ENCODE measurements at places on chromosomes 7 and 10.
A peak's percentile ranks its signal among the peaks of the same experiment; 100 is the strongest.

DNA sequence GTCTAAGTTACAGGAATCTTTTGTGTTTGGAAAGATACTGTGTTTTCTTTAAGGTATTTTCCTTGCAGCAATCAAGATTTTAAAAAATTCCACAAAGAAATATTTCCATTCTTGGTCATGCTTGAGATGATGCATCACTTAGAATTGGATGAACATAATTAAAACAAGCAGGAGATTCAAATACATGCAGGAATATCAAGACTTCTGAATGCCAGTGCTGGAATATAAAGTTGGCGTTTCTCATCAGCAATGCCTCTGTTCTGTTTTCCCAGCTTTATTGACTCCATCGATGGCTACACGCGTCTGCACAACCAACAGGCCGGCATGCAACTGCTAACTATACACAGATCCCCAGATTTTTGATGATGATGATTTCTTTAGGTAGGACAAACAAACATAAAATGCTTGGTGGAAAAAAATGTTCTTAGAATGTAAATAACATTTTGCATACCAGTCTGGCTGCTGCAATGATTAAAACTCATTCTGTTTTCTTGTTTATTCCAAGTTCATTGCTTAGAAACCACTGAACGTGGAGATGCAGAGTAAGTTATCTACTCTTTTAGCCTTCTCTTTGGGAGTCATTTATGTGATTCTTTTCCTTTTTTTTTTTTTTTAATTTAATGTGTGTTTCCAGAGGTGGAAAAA is 91.3 kb upstream of the FAM171A1 start:
- DNase-seq, result no peak

DNA sequence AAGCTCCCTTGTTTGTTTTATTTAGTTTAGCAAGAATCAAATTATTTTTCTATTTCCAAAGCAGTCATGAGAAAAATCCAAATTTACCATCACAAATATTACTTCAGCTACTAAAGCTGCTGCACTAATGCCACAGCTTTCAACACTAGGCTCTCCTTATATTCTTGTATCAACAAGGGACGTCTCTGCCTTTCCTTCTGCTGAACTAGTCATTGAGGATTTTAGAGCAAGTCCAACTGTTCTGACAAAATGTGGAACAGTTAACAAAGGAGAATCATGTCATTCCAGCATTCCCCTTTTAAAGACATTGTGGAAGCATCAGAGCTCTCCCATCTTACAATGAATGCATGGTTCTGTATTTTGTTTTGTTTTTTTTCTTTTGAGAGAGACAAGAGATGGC is 28.6 kb downstream of the FAM13C start:
- DNase-seq, result no peak

DNA sequence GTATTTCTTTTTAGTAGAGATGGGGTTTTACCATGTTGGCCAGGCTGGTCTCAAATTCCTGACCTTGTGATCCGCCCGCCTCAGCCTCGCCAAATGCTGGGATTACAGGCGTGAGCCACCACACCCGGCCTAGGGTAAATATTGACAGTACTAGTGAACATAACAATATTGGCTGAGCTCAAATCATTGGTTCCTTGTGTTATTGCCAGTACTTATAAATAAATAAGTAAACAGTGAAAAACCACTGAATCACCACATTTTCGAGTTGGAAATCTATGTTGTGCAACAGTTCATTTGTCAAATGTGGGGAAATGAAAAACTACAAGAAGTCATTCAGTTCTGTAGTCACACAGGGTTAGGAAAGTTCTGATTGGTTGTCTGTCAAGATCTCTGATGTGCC is 15.8 kb downstream of the RPP30 start:
- no peak for DNase-seq

DNA sequence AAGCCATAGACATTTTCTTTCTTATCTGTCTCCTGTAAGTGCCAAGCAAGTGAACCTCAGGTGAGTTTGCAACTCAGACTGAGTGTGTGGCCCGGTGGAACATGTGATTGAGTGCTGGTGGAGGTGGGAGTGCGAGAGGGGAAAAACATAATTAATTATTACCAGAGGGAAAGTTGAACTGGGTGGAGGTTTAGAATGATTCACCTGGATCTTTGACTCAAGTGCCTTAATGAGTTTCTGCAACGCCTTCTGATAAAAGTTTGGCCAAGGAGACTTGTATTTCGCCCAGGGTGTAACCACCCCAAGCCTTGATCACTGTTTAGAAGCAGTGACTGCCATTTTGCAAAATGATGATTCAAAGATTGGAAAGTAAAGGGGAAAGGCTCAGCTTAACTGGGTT is 513.9 kb downstream of the GATA3 start:
- no peak for DNase-seq

DNA sequence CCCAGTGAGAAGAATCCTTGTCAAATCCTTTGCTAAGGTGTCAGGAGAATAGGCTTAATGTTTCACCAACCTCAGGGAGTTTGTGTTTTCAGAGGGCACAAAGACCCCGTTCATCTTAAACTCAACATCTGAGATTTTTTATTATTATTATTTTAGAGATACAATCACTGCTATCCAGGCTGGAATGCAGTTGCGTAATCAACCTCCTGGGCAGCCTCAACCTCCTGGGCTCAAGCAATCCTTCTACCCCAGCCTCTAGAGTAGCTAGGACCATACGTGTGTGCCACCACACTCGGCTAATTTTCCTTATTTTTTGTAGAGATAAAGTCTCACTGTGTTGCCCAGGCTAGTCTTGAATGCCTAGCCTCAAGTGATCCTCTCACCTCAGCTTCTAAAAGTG is 599.2 kb downstream of the KCNMA1 start:
- DNase-seq, result no peak

DNA sequence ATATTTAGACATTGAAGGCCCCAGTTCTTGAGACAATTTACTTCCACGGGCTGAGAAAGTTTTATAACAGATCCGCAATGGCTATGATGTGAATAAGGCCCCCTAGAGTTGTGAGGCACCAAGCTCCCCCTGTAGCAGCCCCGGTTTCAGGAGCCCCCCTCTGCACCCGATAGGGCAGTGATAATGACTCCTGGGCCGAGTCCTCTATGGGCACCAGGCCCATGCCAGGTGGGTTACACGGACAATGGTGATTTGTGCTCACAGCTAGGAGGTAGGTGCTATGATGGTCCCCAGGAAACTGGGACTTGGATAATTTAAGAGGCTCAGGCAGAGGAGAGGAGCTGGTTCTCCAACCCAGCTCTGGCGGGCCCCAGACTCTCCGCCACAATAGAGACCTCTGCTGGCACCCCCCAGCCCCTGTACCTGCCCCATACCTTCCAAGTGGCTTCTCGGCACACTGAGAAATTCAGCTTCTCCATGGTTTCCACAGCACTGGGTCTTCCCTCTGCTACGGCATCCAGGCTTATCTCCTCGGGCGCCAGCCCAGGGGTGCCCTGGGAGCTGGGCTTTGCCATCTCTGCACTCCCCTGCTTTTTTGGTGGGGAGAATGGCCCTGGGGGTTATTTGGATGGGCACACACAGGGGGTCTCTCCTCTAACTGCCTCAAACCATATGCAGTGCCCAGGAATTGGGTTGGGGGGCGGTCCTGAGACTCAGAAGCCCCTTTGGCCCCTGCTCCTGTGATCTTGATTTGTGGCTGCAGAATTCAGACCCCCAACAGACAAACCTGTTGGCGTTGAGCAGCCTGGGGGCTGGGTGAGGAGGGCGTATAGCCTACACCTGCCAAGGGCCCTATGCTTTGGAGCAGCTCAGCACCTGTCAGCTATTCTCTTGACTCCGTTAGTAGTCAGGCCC is 12.2 kb upstream of the KCP start:
- DNase-seq, result peak; percentile 21

Measured in activated CD8-positive, alpha-beta memory T cell treated with anti-CD3 and anti-CD28 coated beads, Interleukin-2, amount 10 ng/mL, durations not matched to agents 7 days and 5 days (primary cell).